ENCODE measurements at places on chromosomes 5 and 9.

GRCh38 chr5:78236046-78236445 is 58.5 kb downstream of the AP3B1 start:
- no peak for DNase-seq

DNA sequence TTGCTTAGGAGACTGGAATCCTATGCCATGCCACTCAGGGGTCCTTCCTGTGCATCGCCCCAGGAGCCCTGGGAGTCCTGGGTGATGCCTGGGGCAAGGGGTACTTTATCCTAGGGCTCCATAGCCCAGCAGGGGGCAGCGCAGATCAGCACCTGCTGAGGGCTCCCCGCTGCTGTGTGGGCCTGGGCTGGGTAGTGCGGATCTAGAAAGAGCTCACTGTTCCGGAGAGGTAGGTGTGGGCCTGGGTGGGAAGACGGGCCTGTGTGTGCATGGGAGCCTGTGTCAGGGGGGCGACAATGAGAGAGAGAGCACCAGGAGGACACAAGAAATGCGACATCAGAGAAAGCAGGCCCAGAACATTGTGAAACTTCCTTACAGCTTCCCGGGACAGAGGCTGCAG is 11.4 kb upstream of the DAB2IP start:
- no peak for DNase-seq

GRCh38 chr9:135896626-135897025 is 10.7 kb downstream of the CAMSAP1 start:
- no peak for DNase-seq

DNA sequence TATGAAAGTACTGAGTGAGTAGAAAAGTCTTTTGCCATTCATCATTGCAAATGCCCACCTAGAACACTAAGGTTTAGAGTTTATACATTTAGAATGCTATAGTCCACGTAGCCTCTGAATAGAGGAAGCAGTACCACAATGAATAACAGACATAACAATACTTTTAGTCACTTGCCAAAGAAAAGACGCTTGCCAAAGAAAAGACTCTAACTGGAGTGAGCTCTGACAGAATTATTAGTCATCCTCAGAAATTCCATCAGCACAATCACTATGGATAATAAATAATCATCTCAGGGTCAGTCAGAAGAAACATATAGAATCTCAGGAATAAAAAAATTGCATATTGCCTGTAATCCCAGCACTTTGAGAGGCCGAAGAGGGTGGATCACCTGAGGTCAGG is 168.5 kb upstream of the TARS1 start:
- no peak for DNase-seq

DNA sequence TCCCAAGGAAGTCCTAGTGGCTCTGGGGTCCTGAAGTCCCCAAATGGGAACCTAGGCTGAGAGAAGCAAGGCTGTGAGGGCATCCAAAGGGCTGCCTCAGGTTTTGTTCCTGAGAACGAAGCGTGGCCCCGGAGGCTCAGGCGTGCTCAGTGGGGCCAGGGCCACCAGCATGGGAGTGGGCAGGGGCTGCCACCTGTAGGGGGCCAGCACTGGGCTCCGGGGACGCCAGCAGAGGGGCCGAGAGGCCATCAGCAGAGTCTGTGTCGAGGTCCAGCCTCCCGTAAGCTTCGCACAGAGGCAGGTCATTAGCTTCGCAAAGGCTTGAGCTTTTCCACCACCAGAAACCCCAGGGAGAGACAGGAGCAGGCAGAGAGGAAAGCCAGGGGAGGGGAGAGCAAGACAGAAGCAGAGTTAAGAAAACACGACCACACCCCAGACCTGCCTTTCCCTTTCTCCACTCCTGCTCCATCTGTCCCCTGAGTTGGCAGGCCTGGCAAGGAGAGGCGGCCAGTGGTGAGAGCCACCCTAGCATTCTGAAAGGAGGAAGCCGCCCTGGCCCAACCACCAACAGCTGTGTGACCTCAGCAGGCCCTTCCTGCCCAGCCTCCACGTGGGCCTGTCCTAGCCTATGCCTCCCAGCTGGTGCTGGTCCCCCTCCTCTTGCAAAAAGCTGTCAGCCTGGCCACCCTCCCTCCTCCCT is 5.5 kb upstream of the SURF6 start:
- no peak for DNase-seq
